ENCODE measurements at places on chromosomes 12 and 14.

- no peak for DNase-seq
Observed at GRCh38 chr14:68781161-68782021, 11.5 kb downstream of the ZFP36L1 start.

GRCh38 chr12:9649532-9649940, 20.0 kb upstream of the CLEC2D start:
- no peak for DNase-seq

GRCh38 chr14:22427771-22428231, 161.2 kb downstream of the DAD1 start:
- DNase-seq = peak; percentile 95

GRCh38 chr12:49274396-49275069, 9.7 kb downstream of the TUBA1C start:
- no peak for DNase-seq

DNA sequence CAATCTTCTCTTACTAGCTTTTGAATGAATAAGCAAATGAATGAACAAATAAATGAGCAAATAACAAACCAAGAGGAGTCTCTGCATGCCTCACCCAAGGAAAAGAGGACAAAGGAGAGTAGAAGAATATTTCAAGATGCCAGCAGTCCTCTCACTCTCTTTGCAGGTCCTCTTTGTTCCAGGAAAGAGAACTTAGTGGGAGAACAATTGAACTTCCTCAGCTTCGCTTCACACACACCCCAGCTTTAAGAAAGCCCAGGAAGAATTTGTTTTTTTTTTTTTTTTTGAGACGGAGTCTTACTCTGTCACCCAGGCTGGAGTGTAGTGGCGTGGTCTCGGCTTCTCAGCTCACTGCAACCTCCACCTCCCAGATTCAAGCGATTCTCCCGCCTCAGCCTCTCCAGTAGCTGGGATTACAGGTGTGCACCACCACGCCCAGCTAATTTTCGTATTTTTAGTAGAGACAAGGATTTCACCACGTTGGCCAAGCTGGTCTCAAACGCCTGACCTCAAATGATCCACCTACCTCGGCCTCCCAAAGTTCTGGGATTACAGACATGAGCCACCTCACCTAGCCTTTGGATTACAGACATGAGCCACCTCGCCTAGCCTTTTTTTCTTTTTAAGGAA, 20.4 kb downstream of the KRT18 start:
- no peak for DNase-seq

DNA sequence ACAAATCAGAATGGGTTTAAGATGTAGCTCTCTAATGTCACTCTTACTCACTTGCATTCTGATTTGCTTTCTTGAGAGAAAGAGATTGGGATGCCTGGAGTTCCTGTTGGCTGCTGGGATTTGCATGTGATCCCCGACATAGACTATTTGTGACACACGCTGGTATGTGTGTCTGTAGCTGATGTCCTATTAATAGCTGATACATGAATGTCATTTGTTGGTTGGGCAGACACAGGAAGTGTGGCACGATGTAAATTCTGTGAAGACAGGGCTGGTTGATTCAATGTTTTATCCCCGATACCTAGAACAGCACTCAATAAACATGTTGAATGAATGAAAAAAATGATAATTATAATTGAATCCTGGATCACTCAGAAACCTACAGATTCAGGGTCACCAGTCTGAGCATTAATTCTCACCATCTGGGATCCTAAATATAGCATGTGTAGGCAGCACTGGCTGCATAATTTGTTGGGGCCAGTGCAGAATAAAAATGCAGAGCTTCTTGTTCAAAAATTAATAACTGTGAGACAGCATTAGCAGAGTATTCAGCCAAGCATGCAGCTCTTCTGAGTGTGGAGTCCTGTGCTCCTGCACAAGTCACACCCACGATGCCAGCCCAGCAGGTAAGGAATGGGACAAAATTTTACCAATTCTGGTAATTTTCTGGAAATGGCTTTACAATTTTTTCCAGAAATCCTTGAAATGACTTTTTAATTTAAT, 35.5 kb upstream of the SOCS2 start:
- peak; percentile 24 for DNase-seq

All from umbilical cord (tissue), 2 donors.